ENCODE measurements at places on chromosomes 3 and 15.

GRCh38 chr3:171851660-171852058 is 8.5 kb downstream of the TMEM212 start:
- DNase-seq = peak; percentile 68

DNA sequence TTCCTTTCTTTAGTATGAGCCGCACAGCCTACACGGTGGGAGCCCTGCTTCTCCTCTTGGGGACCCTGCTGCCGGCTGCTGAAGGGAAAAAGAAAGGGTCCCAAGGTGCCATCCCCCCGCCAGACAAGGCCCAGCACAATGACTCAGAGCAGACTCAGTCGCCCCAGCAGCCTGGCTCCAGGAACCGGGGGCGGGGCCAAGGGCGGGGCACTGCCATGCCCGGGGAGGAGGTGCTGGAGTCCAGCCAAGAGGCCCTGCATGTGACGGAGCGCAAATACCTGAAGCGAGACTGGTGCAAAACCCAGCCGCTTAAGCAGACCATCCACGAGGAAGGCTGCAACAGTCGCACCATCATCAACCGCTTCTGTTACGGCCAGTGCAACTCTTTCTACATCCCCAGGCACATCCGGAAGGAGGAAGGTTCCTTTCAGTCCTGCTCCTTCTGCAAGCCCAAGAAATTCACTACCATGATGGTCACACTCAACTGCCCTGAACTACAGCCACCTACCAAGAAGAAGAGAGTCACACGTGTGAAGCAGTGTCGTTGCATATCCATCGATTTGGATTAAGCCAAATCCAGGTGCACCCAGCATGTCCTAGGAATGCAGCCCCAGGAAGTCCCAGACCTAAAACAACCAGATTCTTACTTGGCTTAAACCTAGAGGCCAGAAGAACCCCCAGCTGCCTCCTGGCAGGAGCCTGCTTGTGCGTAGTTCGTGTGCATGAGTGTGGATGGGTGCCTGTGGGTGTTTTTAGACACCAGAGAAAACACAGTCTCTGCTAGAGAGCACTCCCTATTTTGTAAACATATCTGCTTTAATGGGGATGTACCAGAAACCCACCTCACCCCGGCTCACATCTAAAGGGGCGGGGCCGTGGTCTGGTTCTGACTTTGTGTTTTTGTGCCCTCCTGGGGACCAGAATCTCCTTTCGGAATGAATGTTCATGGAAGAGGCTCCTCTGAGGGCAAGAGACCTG is 13.2 kb downstream of the GREM1 start:
- DNase-seq = no peak

DNA sequence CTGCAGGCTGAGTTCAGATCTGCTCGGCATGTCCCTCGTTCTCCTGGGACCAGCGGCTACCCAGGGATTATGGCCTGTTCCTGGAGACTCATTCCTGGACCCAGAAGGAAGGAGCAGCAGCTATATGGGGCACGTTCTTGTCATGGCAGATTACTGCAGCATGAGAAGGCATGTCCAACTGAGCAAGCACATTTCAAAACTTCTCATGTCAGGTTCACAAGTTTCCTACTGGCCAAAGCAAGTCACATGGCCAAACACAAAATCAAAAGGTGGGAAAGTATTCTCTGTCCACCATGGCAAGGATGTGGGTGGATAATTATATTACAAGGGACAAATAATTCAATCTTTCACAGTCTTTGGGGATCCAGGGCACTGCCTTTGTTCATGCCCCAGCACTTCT is 71.9 kb upstream of the C15orf39 start:
- DNase-seq = no peak

DNA sequence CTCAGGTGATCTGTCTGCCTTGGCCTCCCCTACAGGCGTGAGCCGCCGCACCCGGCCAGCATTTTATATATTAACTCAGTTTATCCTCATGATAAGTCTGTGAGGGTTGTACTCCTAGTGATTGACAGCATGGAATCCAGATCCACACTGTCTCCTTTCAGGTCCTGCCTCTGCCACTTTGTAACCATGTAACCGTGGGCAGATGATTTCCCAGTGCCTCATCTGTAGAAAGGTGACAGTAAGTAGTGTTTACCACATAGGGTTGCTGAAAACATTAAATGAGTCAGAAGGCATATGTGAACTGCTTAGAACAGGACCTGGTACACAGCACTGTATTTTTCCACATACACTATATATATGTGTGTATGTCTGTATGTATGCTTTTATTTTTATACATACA is 2.4 kb downstream of the FYTTD1 start:
- peak; percentile 48 for DNase-seq

- DNase-seq = no peak
Observed at GRCh38 chr3:62758296-62759066, 116.7 kb downstream of the CADPS start.

- DNase-seq = peak; percentile 4
Observed at GRCh38 chr15:86611417-86612040, 531.9 kb downstream of the AGBL1 start.

- no peak for DNase-seq
Observed at GRCh38 chr15:71493526-71493925, 316.8 kb upstream of the NR2E3 start.

DNA sequence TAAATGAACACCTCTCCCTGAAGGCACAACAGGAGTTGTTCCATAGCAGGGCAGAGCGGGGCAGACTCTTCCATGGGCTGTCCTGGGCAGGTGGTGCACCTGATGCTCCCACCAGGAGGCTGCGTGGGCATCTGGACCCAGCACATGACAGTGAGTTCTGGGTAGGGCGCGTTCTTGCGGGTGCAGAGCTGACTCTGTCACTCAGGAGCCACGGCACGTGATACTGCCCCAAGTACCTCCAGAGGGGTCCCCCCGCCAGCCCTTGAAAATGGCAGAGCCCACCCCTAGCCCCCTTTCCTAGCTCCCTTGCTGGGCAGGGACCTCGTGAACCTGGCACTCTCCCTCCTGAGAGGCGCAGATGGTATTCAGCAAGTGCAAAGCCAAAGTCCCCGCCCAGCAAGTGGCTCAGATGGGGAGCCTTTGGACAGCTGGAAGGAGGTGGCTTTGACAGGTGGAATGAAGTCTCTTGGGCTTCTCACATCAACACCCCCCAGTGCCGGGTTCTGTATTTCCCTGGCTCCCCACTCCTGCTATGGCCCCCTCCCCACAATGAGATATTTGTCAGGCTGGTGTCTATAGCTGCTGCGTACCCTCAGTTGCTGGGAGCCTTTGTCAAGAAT is 172.1 kb downstream of the TBC1D2B start:
- DNase-seq = no peak

GRCh38 chr15:39486621-39487457 is 94.0 kb upstream of the THBS1 start:
- DNase-seq = no peak

DNA sequence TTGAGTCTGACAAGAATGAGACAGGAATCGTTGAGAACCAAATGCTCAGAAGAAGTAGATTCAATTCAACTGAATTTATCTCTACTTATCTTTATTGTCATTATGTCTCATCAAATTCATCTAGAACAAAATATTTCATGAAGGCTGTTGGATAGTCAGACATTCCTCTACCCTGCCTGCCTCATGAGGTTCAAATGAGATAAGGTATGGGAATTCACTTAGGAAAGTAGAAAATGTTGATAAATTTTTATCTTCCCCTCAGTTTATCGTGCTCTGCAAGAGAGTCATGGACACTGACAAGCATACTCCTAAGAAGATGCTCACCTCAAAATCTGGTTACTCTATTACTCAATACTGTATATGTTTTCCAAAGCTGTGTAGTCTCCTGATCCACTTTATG is 149.7 kb upstream of the CDIN1 start:
- DNase-seq = no peak

DNA sequence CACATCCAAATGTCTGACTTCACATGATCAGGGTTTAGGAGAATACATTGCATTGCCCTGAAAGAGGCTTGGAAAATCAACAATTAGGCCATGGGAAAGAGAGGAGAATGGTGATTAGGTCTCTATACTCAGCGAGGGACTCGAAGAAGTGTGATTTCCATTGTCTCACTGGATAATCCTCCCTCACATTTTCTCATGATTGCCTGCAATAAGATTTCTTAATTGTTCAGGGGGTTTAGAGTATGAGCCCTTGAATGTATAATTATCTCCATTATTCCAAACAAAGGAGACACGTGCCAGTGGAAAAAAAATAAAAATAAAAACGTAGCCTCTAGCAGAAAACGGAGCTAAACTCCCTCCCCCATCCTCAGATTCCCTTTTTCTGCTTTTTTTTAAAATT is 173.2 kb downstream of the TPRG1 start:
- no peak for DNase-seq

DNA sequence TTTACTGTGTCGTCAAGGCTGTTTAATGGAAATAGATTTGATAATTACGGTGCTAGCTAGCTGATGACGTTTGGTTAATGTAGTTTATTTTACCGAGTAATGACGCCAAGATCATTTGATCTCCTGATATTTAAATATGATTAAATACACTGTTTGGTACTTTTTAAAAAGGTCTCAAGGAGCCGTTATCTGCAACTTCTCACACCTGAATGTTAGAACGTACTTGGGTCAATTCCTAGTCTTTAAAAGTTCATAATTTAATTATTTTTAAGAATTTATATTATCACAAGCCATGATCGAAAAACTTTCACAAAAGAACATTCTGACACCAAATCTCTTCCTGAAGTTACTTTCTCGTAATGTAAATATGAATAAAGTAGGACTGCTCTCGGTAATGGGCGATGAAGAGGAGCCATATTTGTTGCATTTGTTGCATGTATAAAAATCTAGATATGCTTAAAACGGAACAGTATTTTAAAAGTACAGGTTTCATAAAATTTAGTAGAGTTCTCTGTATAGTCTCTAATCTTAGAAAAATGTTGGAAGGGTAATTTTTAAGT is 16.2 kb upstream of the CHD2 start:
- DNase-seq = no peak

- DNase-seq = no peak
Observed at GRCh38 chr15:42141246-42141645, 15.2 kb downstream of the PLA2G4F start.

DNA sequence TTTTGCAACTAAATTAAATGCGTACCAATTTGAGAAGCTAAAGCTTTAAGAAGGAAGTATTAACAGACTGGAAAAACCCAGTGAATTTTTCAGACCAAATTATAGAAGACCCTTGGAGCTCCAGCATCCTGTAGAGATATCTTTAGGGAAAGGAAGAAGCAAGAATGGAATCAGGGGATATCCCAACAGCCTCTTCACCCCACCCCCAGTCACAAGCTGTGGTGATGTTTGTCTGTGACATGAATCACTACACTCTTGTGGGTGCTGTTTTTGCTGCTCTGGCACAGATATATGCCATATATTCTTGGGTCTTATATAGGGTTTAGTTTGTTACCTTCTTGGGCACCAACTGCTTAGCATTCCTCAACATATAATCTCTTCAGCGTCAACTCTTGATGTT is 78.5 kb upstream of the BCL6 start:
- no peak for DNase-seq

GRCh38 chr3:115146032-115146417 is 1.1 kb downstream of the ZBTB20 start:
- peak; percentile 88 for DNase-seq

GRCh38 chr3:136197159-136197793 is 1.1 kb upstream of the MSL2 start:
- no peak for DNase-seq

DNA sequence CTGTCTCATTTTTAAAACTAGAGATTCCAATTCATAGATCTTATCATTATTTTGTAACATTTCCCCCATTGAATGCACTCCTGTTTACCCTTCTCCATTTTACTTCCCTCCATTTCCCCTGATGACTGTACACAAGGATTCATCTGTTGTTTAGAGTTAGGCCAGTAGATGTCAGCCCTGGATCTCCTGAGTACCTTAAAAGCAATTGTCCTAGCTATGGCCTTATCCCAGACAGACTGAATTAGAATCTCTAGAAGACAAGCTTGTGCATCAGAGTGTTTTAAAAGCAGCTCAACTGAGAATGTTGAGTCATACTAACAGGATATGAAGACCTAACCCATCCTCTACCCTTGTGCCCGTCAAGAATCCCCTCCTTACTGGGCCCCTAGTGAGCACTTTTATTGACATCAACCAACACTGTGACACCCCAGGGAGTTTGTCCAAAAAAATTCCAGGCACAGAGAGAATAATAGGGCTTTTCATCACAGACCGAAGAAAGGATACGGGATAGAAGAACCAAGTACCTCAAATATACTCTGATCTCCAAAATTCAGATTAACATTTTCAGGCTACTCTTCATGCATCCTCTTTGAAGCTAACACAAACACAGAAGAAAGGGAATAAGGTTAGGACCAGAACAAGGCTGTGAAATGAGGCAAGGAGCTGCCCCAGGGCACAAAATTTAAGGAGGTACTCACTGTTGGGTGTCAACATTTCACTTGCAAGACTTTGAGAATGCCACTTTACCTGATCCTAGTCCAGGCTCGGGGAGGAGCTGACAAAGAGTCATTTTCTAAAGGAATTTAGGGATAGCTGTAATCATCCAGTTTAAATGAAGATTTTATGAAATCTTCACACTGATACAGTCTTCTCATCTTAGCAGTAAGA is 17.1 kb downstream of the ZBED2 start:
- DNase-seq = peak; percentile 65

GRCh38 chr3:37979541-37980461 is 10.8 kb upstream of the VILL start:
- no peak for DNase-seq

GRCh38 chr15:80568876-80569605 is 126.1 kb upstream of the ABHD17C start:
- no peak for DNase-seq

- no peak for DNase-seq
Observed at GRCh38 chr3:171789759-171790505, 20.4 kb downstream of the PLD1 start.

DNA sequence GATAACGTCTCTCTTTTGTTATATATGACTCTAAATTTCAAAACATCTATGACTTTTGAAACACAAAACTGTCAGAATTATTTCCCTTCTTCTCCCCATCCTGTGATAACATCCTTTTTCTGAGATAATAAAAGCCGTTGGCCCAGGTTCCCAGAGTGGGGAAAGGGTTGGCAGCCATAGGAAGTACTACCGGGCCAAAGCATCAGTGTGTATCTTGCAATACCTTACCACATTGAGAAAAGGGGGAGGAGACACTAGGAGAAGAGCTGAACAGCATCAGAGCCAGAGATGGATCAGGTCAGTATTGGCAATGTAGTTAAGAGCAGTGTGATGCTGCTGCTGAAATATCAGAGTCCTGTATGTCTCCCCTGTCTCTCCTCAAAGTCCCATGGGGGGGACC is 210.0 kb upstream of the PROK2 start:
- DNase-seq = no peak

DNA sequence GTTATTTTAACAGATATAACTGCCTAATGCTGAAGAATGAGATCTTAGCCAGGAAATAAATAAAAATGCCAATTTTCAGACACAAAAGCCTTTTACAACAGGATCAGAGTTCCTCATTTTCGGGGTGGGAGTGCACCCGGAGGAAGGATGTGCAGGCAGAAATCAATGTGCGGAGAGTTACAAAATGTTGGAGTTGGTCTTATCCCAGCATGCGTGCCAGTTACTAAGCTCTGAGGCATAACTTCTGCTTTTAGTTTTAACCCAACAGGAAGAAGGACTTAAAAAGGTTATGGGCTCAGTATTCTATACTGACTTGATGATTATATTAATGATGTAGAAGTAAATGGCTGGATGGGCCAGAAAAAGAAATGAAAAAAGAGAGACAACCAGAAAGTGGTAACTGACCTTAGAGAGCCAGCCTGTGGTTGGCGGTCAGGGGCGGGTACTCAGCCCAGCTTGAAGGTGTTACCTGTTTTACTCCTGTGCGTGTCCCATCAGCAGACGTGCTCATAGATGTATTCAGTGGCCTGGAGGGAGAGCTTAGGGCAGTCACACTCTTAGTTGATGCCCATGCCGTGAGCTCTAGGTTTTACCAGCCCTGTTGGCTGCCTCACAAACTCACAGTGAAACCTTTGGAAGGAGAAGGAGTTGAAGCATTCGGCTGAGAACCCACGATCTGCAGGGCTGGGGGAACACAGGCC is 164.7 kb downstream of the SV2B start:
- DNase-seq = no peak
